ENCODE measurements at places on chromosomes 4 and X.

DNA sequence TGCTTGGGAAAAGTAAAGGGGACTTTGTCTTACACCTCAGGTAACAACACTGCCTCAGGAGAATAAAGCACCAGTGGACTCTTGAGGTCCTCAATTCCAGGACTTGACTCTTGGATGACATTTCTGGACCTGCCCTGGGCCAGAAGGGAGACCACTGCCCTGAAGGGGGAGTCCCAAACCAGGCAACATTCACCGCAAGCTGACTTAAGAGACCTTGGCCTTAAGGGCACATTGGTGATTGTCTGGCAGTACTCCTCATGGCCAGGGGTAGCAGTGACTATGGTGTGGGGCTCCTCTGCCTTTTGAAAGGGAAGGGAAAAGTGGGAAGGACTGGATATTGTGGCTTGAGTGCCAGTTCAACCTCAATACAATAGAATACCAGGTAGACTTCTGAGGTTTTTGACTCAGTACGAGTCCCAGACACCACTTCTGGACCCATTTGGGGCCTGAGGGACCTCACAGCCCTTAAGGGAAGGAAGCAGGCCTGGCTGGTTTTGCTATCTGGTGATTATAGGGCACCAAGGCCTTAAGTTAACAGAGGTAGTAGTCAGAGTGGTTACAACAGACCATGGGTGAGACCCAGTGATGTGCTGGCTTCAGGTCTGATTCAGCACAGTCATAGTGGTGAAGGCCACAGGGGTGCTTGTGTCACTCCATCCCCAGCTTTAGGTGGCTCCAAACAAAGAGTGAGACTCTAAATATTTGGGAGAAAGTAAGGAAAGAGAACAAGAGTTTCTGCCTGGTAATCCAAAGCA, 121.2 kb upstream of the TET2 start:
- no peak for DNase-seq

DNA sequence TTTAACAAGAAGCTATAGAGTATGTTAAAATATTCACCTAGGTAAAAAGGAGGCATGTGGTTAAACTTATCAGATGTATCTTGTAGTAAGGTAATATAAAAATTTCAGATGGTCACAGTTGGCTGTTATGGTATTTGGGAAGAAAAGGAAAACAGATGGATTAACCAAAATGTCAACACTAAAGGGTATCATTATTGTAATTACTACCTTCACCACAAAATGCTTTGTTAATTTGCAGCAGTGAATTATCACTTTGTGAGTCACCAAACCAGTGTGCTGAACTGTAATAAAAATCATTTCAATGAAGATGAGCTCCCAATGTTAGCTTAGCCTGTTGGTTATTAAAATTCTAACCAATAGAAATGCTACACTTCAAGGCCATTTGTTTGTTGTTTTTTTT, 233.9 kb downstream of the RPA4 start:
- DNase-seq = no peak

DNA sequence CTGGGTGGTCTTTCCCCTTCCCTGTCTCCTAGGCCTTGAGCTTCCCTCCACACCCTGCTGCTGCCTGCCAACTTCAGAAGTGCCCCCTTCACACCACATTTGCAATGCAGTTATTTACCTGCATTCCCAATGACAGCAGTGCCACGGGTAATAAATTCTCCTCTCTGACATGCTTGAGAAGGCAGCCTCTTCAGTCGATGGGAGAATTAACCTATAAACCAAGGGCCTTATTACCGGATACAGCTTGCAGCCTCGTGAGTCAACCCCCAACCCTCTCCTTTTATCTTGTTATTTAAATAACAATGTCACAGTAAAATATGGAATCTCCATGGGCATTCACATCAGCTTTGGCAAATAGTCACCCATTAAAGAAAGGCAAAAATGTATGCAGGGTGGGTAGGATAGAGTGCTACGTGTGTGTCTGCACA, 34.7 kb upstream of the LGI2 start:
- no peak for DNase-seq

GRCh38 chrX:69318651-69319340, 153.5 kb upstream of the PJA1 start:
- no peak for DNase-seq

DNA sequence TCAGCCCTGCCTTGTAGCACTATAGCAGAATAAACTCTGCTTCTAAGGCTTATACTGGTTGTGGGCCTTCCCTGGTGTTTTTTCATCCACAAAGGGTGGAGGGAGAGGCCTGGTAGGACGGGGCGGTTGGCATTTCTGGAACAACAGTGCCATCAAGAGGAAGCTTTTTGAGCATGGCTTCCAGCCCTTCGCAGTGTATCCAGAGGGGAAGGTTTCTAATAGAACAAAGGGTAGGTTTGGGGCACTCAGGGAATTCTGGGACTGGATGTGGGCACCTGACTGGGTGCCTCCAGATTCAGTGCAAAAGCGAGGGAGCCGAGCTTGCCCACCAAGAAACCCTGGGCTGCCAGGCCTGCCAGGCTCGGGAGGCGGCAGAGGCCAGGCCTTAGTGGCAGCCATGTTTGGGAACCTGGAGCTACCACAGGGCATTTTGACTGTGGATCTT, 229.6 kb upstream of the AGTR2 start:
- DNase-seq = no peak

- peak; percentile 52 for DNase-seq
Observed at GRCh38 chrX:151396825-151397740, at the start of gene VMA21. TSS of gene VMA21 (plus strand) at chrX:151397206. CDS start at chrX:151397309, 103 bp downstream.

DNA sequence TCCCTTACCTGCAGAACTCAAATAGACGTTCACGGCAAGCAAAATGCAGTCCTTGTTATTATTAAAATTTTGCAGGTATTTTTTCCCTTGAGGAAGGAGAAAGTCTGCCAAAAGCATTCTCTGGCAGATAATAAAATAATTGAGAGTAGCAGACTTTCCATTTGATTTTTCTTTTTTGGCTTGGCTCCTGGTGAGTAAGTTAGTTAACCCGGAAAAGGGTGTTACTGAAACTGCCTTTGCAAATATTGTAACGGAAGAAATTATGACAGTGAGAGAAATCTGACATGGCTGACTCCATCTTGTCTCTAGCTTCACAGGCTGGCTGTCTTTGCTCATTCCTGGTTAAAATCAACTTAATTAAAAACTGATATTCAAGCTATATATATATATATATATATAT, 100.5 kb downstream of the GPR143 start:
- no peak for DNase-seq

- DNase-seq = no peak
Observed at GRCh38 chr4:184889666-184890335, 64.0 kb upstream of the ACSL1 start.

DNA sequence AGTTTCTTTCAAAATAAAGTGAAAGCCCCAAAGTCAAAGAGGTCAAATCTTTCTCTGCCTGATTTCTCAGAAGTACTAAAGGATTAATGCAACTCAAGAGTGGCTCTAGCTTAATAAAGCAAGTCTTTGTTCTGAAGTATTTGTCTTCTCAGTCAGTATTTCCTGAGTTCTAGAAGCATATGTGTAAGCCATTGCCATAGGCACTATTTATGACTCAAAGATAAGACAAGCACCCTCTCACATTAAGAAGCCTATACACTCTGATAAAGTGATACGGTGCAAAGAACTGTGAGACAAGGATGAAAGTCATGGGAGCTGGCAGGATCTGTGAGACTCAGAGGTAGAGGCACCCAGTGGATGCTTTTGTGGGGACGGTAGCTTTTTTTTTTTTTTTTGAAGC, 60.9 kb downstream of the AASDH start:
- DNase-seq = no peak

DNA sequence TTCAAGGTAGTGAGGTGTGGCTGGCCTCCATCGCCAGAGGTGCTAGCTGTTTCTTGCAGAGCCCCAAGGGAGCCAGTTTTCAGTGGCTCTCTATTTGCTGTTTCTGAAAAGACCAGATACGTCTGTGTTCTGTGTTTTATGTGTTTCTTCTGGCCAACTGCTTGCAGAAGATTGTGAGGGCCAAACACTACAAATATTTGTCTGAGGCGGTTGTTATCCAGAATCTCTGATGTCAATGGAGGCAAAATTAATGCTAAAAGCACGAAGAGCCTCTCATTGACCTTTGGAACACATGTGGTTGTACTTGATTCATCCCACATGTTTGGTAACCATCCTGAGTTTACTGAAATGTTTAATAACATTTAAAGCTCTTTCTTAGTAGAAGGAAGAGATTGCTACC, 113.9 kb downstream of the CT47B1 start:
- no peak for DNase-seq

- no peak for DNase-seq
Observed at GRCh38 chr4:151323667-151324066, 1.7 kb downstream of the SH3D19 start.

DNA sequence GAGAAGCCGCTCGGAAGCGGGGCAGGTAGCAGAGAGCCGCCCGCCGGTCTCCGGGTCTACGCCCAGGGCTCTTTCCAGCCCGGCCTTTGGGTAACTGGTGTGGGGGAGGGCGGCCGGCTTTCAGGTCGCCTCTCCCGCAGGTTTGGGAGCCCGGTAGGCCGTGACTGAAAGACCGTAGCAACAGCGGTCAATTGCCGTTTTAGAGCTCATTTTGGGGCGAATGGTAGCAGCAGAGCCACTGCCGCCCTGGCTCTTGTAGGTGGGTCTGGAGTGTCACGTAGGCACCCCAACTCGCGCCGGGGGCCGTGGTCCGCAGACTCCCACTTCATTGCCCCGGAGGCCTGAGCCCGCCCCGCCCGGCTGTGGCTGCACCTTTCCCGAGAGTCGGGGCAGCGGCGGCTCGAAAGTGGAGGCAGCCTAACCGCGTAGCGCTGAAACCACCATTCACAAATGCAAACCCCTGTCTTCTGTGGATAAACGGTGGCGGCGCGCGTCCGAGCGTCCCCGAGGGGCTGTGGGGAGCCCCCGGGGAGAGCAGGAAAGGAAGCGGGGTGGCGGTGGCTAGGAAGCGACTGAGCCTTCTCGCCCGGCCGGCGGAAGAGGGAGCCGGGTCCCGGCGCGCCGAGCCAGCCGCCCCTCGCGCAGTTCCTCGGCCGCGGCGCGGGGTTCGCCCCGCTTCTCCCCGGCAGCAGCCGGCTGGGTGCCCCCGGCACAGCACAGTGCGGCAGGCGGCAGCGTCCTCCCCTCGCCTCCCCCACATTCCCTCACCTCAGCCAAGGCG, 2185.1 kb upstream of the TENM3 start:
- no peak for DNase-seq

- DNase-seq = no peak
Observed at GRCh38 chr4:53274609-53275268, 91.1 kb downstream of the SCFD2 start.

- no peak for DNase-seq
Observed at GRCh38 chr4:119087121-119087520, 48.5 kb upstream of the MYOZ2 start.

- DNase-seq = no peak
Observed at GRCh38 chr4:74543231-74543781, 98.4 kb downstream of the AREG start.

GRCh38 chrX:37752936-37753335, 26.9 kb upstream of the CYBB start:
- DNase-seq = no peak

DNA sequence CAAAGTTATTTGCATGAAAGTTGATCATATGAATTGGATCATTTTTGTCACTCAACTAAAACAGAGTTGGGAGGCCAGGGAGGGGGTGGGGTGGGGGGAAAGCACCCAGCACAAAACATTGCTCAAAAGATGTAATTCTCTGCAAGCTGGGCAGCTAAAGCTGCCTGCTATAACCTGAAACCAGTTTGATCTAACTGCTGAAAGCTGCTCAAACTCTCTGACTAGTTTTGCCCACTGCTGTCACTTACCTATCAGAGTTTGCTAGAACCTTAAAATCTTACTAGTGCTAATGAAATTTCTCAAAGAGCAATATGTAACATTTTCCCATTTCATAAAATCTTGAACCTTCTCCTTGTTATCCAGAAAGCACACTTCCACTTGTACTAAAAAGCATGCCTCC, 10.4 kb downstream of the CXCL8 start:
- DNase-seq = no peak

GRCh38 chrX:67749536-67749935, 205.7 kb downstream of the AR start:
- DNase-seq = no peak

GRCh38 chr4:45324455-45325417, 598.4 kb upstream of the GNPDA2 start:
- DNase-seq = no peak

DNA sequence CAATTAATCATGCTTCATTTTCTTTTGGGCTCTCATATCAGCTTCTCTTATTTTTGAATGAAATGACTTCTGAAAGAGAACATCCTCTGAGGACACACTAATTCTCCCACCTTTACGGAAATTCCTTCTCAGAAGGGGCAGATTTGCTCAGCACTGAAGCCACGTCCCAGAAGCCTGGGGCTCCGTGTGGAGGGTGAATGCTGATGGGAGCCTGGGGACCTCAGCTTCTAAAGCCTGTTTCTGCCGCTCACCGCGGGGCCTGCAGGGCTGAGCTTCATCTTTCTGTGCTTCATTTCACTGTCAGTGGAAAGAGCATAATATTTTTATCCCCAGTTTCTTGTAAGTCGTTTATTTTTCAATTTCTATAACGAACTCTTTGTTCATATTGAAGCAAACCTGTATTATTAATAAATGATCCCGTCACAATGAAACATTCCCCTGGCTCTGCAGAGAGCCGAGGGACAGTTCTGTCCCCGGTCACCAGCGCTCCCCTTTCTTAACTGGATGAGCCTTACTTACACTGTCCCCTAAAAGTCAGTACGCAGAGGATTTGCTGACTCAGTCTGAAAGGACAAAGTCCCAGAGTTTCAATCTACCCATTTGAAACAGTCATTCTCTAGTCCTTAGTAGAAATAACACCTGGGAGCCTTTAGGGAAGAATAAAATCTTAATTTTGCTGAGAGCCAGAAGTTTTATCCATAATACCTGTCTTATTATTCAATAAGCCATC, 364.6 kb upstream of the FAT1 start:
- DNase-seq = no peak

DNA sequence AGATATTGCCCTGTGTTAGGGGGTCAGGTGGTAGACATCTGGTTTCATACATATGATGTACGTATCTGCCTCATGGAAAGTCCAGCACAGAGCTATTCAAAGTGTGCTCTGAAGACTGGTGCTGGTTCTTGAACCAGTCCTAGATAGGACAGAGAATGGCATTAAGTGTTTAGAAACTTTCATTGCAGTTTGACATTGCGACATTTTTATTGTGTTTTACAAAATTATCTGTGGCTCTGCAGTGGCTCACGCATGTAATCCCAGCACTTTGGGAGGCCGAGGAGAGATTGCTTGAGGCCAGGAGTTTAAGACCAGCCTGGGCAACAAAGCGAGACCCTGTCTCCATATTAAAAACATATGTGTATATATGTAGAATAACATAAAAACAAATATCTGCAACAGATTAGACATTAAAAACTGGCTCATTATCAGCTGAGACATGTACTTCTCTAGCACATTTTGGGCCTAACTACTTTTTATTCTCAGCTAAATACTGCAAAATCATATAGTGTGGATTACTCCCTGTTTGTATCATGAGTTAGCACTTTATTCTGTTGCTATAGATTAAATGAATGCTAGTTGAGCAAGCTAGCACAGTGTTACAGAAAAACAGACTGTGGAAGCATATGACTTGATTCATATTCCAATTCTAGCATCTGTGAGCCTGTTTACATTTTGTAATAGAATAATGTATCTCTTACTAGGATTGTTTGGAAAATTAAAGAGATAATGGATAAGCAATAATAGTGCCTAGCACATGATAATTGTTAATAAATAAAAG, 57.1 kb downstream of the USP9X start:
- no peak for DNase-seq

Data from stimulated activated CD8-positive, alpha-beta memory T cell treated with anti-CD3 and anti-CD28 coated beads, Interleukin-7, amount 100 ng/mL, for 24 hours (primary cell).